EH (cell line): ENCODE measurements at places on chromosomes 3 and 15.

GRCh38 chr3:13594991-13595421, 46.1 kb downstream of the FBLN2 start:
- no peak for DNase-seq

- DNase-seq, result no peak
Observed at GRCh38 chr3:72761410-72761809, 86.8 kb downstream of the SHQ1 start.

GRCh38 chr3:141844108-141844507, 32.3 kb upstream of the ATP1B3 start:
- no peak for DNase-seq

GRCh38 chr15:59217876-59218498, 11.3 kb downstream of the LDHAL6B start:
- DNase-seq, result no peak

DNA sequence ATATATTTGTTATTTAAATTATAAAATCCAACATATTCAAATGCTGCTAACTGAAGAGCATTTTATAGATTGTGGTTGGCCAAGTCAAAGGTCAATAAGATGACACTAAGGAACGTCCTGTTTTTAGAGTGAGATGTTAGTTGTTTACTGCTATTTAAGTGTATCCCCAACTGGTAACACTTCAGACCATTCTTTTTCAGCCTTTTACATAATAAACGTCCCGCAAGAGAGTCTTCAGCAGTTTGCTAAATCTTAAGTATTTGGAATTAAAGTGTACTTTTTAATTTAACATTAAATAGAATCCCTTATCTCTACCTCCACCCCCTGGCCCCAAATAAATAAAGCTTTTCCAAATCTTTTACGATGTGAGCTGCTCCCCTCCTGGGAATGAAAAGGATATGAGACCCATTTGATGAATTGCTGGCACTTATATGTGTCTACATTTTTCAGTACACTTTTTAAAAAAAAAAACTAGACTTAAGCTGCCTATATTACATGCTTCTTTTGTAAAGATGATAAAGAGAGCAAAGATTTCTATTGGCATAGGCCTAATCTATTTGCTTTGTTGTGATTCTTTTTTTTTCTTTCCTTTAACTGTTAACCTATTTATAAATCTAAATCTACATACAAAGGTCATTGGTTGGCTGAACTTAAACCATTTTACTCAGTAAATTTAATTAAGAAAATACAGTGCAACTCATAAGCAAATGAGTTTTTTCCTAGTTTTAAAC, 101.8 kb upstream of the SKOR1 start:
- no peak for DNase-seq

DNA sequence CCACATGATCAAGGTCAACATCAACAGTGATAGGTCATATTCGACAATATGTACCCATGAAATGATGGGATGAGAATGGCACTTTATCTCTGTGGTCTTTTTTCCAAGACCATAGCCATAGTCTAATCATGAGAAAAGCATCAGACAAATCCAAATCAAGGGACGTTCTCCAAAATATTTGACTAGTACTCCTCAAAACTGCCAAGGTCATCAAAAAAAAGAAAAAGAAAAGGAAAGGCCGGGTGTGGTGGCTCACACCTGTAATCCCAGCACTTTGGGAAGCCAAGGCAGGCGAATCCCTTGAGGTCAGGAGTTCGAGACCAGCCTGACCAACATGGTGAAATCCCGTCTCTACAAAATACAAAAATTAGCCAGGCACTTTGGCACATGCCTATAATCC, 318.3 kb downstream of the TAFA4 start:
- no peak for DNase-seq
